ENCODE measurements at places on chromosomes 7 and 10. TPM values are rescaled to one million over a fixed set of nuclear protein-coding genes. Genes with fewer than 3 reads are reported as not detected.

- DNase-seq: no peak
Observed at GRCh38 chr10:93075369-93076221, 1.9 kb downstream of the CYP26A1 start.

Gene ANKRD30A
- not detected for total RNA-seq

Gene HOXA1
- total RNA-seq: 5.5 TPM

GRCh38 chr7:74275401-74275881 lies 13.8 kb upstream of the CLIP2 start:
- DNase-seq: no peak

Gene ASAH2
- total RNA-seq: 0.99 TPM

DNA sequence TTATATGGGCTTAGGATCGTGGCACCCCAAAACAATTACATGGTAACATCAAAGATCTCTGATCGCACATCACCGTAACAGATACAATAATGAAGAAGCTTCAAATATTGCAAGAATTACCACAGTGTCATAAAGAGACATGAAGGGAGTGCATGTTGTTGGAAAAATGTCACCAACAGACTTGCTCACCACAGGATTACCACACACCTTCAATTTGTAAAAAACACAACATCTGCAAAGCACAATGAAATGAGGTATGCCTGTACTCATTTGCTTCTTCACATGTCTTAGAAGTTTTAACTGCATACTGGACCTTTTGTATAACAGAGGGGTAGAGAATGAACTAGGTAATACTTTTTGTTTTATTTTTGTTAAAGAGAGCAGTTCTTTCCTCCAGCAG lies 96.6 kb downstream of the TPST1 start:
- DNase-seq: no peak

DNA sequence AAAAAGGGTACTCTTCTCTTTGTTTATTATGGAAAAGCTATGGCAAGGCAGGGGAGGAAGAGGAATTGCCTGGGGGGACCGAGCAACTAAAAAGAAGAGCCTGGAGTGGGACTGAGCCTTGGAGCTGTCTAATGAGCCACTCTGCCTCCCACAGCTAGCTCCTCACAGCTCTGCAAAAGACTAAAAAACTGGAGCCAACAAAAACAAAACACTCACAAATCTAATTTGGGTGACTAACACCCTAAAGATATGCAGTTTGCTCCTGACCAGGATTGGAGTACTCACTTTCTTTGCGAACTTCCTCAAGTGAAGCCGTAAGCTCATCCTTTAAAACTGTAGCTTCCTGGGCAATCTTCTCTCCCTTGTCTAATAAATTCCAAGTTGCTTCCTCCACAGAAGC lies 89.4 kb downstream of the CTNNA3 start:
- peak; percentile 27 for DNase-seq

DNA sequence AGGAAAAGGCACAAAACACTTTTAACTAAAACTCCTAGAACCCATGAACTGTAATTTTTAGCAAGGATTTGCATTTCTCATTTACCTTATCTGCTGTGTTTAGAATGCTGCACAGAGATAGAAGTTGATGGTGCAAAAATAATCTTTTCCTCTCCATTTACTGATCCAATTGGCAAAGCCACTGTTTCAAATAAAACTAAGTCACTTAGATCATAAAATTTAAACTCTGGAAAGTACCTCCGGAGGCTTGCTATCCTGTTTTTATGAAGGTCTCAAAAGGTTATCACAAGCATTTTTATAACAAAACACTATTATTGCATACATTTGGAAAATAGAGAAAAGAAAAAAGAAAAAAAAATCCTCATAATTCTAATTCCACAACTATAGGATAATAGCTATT lies 7.6 kb downstream of the CPA2 start:
- DNase-seq: no peak

Gene FAM25C
- total RNA-seq: not detected

DNA sequence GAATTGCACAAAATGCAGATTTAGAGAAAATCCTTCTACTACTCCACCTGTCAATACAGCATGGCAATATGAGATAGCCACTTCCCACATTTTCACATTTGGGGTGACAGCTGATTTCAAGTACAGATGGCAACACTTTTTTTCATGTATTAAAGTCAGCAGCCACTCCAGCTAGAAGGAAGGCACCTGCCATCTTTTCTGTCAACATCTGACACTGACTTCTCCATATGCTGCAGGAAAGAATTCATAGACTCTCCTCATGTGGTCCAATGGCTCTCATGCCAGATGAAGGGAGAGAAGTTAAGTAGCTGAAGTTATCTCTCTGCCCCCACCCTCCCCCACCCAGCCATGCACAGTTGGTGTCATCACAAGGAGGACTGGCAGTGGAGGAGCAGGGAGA lies 912.0 kb downstream of the SORCS1 start:
- no peak for DNase-seq

Gene LLCFC1
- total RNA-seq: not detected

DNA sequence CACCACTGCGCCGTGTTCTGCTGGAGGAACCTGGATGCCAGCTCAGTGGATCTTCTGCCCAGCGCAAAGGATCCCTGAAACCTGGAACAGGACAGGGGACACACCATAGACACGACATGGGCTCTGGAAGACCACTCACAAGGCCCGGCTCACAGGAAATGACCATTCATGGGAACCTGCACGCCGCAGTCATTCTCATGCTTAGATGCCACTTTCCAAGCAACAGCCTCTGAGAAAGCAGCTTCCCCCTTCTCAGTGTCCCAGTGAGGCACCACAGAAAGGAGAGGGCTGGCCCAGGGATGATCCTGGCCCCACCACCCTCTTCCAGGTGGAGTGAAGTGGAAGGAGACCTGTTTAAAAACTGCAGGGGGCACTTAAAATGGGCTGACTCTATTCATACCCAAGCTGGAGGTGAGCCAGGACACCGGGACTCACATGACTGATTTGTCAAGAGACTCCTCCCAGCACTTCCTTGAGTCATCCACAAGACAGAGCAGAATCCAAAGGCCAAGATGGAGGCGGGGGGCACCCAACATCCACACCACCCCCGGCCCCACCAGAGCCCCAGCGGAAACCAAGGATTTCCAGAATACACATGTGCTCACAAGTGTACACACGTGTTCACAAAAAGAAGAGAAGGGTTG lies 11.2 kb downstream of the CTBP2 start:
- DNase-seq: peak; percentile 65

- DNase-seq: no peak
Observed at GRCh38 chr7:43618073-43618472, 35.2 kb downstream of the STK17A start.

Gene GHITM
- 248 TPM for total RNA-seq

Gene NRCAM
- total RNA-seq: 60.4 TPM

DNA sequence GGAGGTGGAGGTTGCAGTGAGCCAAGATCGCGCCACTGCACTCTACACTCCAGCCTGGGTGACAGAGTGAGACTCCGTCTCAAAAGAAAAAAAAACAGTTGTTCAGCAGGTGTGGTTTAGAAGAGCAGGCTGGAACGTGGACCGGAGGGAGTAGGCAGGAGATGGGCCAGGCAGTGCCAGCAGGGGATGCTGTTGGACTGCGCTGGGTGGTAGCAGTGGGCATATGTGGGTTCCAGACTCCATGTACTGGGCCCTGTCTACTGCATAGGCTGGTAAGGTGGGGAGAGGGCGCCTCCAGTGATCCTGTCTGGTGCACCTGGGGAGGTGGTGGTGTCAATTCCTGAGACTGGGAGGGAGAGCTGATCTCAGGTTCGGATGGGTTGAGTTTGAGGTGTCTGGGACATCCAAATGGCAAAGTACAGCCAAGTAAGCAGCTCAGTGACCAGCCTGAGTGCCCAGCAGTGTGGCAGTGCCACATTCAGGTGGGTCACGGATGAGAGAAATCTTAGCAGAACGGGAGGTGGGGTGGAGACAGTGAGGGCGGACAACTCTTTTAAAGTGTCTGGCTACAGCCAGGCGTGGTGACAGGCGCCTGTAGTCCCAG lies 25.9 kb downstream of the SFXN4 start:
- peak; percentile 20 for DNase-seq

Gene OR2A1
- total RNA-seq: not detected

GRCh38 chr10:34994565-34995142 lies 95.5 kb downstream of the CUL2 start:
- DNase-seq: peak; percentile 35

DNA sequence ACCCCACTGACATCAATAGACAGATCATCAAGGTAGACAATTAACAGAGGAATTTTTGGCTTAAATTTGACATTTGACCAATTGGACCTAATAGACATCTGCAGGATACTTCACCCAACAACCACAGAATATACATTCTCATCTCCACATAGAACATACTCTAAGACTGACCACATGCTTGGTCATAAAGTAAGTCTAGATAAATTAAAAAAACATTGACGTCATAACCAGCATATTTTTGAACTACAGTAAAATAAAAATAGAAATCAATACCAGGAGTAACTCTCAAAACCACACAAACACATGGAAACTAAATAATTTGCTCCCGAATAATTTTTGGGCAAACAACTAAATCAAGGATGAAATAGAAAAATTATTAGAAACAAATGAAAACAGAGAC lies 205.7 kb downstream of the REEP3 start:
- no peak for DNase-seq

DNA sequence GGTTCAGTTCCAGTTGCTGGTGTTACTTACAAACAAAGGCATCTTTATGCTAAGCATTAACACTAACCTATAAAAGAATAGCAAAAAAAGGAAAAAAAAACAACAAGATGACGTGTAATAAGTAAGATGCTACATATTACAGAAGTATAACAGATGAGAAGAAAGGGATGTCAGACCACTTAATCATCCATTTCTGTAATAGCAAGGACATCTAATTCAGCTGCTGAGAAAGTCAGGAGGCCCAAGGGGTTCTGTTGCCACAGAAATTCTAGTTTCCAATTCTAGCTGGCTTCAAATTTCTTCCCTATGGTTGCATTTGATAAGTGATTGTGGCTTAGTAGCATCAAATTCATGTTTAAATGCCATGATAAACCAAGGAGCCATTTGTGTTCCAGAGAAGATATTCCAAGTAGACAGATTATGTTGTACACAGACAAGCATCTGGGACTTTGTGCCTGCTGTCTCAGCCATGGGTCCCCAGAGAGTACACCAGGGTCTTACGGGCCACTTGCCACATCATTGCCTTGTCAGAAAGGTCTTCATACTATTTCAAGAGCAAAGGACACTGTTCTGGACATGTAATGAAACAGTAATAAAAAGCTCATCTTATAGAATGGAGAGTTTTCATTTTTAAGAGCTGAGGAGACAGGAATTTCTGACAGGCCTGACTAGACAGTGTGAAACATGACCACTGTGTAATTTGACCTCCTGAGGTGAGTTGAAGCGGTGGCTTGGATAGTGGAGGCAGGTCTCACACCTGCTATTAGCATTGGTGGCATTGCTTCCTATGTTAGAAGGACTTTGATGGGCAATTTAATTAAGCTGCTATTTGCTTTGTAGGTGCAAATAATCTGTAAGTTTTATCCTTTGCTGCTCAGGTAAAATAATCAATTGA lies 4.2 kb upstream of the ASB4 start:
- peak; percentile 50 for DNase-seq

DNA sequence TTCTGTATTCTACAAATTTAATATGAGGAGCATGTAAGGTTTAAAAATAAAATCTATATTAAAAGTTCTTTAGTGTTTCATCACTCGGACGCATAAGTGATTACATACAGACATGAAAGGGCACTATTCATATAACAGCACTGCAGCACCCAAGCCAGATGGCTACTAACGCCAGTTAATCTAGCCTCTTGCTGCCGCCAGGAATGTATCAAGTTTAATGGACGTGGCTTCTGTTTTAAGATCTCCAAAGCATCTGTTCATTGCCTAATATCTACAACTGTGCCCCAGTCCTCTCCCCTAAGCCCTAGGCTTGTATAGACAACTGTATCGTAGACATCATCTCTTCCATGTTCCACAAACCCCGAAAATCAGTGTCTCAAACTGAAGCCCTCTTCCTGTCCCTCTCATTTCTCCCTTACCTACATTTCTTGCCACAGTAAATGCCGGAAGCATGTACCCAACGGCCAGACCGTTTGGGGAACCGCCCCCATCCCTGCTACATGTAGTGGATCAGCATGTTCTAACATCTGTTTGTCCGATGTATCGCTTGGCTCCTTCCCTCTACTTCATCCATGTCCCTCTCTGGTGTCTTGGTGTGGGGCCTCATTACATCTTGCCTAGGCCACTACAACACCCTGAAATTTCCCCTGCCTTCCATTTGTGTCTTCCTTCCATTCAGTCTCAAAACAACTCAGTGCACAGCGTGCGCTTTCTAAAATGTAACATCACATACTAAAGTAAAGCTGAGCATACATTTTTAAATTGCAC lies 147.5 kb upstream of the RSU1 start:
- DNase-seq: peak; percentile 73
